Stimulated activated CD4-positive, alpha-beta T cell treated with anti-CD3 and anti-CD28 coated beads, TNF-alpha, amount 100 ng/mL, for 1 hour (primary cell): ENCODE measurements at places on chromosomes 12 and 14.

- no peak for DNase-seq
These were observed 39.3 kb downstream of the FIGNL2 start for GRCh38 chr12:51809193-51809592.

DNA sequence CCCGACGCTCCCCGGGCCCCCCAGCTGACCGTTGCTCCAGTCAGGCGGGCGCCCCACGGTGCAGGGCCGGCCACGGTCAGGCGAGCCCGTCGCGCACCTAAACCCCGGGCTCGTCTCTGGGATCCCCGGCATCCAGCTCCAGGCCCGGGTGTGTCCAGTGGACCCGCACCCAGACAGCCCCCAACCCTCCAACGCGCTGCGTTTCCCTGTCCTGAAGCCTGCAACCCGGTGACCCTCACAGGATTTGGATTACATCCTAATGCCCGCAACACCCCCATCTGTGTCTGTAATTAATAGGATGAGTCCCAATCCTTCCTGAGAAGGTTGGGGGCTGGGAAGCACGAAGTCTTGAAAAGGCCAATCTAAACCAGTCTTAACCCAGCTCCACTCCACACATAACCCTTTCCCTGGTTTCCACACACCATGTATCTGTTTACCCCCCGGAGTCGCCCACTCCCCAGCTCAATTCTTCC is 10.4 kb downstream of the CPNE6 start:
- no peak for DNase-seq

GRCh38 chr14:99118046-99118721 is 153.8 kb downstream of the BCL11B start:
- DNase-seq: no peak

GRCh38 chr12:4089956-4090355 is 183.6 kb upstream of the CCND2 start:
- no peak for DNase-seq

- DNase-seq: no peak
These were observed 28.9 kb downstream of the NTF3 start for GRCh38 chr12:5460817-5461216.

DNA sequence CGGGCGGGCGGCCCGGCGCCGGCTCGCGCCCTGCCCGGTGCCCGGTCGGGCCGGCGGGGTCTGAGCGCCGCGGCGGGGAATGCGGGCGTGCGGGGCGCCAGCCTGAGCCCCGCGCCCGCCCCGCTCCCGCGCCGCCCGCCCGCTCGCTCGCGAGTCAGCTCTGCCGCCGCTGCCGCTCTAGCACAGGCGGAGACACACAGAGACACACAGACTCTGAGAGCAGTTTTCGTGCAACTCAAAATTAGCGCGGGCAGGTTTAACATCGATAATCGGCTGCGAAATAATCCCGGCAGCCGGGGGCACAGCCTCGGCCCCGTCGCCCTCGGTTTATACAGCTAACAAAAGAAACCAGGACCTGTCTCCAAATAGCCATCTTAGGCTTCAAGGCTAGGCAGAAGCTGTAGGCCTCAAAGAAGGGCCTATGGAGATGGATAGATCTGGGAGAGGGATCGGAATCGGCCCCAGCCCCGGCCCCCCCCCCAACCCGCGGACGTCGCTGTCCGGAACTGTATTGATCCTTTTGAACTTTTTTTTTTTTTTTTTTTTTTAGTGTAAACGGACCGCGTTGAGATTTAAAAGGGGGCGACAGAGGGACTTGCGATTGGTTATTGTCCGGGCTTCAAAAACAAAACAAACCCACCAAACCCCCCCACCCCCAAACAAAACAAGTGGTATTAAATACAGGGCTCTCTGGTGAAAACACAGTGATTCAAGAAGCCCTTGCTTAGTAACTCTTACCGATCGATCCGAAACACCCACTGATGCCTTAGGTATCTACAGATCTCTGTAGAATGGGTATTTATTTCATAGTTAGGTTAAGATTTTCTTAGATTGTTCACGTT is 1.1 kb downstream of the ARID2 start:
- peak; percentile 34 for DNase-seq

DNA sequence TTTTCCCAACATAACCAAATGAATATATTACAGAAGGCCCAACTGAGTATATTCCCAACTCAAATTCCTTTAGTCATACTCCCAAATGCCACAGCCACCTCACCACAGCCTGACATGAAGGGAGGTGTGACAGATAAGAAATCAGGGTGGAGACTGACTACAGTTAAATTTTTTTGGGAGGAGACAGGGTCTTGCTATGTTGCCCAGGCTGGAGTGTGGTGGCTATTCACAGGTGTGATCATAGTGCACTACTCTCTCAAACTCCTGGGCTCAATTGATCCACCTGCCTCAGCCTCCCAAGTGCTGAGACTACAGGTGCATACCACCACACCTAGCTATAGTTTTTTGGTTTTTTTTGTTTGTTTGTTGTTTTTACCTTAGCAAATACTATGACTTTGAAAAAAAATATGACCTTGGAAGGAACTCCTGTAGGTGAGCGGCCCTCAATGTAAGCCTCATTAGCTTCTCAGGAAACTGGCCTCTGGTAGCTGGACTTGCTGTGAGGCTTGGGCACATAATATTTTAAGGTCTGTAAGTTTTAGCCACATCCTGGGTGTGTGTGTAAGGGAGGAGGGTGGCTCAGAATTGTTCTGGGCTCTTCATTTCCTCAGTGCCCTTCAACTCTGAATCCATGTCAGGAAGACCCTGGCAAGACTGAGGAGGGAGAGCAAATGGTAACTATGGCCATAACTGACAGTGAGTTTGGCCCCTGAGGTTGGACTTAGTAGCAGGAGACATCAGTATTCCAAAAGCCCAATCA is 39.1 kb upstream of the LTBP2 start:
- no peak for DNase-seq

- DNase-seq: no peak
These were observed 90.8 kb downstream of the EML1 start for GRCh38 chr14:99883866-99884650.

DNA sequence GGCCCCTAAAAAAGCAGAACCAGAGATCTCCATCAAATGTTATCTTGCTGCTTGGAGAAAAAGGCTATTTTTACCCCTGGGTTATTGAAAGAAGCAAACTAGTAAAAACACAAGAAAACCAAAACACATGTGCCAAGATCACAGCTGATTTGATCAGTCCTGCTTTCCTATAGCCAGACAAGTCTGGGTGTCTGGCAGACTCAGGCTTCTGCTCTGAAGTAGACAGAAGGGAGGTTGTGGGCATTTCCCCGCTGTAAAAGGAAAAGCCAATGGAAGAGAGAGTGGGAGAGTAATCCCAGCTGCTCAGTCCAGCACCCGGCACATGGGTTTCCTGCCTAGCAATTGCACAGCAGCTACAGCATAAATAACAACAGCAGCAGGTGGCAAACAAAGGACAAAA is 177.9 kb downstream of the PHLDA1 start:
- DNase-seq: no peak

GRCh38 chr14:44833376-44834060 is 128.2 kb downstream of the KLHL28 start:
- no peak for DNase-seq

DNA sequence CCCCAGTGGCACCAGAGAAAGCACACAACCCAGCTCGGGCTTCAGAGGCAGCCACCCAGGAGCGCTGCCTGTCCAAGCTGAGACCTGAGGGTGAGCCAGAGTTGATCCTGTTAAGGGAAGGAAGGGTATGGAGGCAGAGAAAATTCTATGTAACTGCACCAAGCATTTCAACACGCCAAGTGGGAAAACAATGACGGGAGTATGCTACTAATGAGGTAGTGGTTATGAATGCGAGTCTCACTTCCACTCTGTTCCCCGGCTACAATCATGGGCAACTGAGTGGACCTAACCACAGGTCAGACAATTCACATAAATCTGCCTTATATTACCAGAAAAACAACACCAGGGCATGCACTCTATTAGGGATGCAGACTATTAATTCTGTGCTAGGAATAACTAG is 9.9 kb downstream of the ATG14 start:
- DNase-seq: no peak

DNA sequence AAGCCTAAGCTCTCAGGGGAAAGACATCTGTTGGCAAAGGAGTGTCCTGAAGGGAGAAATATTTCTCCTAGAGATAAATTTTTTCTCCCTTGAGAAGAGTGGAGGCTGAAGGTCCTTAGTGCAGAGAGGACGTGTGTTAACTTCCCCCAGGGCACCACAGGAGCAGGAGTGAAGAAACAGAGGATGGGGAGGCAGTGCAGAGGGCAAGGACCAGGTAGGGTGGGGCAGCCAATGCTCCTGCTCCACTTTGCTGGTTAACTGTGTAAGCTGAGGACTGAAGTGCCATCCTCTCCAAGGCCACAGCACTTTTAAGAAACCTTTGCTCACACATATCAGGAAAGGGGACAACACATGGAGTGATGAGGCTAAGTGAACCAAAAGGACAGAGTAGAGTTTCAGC is 4.0 kb downstream of the L3HYPDH start:
- no peak for DNase-seq

GRCh38 chr12:78863482-78864402 is 832 bp upstream of the SYT1 start:
- no peak for DNase-seq

DNA sequence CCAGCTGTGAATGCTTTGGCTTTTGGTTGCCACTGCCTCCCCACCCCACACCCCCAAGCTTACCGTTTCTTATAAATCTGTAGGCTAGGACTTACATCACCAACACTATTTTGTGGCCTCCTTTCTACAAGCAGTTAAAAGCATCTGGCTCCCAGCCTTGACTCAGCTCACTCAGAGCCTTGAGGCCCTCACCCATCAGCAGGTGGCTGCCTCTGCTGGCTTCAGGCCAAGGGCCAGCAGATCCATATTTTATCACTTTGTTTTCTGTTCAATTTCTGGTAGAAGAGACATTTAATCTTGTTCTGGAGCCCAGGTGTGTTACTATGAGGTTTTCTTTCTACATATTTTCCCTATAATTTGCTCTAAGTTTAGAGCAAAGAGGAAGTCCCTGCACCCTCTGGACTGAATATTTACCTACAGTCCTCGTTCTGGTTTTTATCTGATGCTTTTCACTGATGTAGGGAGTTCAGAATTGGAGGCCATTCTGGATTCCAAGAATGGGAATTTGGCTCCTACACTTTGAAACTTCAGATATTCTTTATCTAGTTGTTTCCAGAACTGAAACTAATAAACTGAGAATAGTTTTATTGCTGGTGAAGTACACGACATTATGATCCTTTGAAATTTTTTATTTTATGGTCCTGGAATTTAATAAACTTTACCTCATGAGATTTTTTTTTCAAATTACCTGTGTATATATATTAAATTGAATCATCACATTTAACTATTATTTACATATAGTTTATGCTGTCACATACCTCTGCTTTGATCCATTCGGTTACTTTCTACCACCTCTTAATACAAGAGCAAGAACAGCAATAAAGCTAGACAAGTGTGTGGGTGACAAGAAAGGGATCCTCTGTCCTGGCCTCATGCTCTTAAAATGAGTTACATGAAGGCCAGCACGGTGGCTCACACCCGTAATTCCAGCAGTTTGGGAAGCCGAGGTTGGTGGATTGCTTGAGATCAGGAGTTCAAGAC is 22.2 kb downstream of the PLBD1 start:
- DNase-seq: no peak

DNA sequence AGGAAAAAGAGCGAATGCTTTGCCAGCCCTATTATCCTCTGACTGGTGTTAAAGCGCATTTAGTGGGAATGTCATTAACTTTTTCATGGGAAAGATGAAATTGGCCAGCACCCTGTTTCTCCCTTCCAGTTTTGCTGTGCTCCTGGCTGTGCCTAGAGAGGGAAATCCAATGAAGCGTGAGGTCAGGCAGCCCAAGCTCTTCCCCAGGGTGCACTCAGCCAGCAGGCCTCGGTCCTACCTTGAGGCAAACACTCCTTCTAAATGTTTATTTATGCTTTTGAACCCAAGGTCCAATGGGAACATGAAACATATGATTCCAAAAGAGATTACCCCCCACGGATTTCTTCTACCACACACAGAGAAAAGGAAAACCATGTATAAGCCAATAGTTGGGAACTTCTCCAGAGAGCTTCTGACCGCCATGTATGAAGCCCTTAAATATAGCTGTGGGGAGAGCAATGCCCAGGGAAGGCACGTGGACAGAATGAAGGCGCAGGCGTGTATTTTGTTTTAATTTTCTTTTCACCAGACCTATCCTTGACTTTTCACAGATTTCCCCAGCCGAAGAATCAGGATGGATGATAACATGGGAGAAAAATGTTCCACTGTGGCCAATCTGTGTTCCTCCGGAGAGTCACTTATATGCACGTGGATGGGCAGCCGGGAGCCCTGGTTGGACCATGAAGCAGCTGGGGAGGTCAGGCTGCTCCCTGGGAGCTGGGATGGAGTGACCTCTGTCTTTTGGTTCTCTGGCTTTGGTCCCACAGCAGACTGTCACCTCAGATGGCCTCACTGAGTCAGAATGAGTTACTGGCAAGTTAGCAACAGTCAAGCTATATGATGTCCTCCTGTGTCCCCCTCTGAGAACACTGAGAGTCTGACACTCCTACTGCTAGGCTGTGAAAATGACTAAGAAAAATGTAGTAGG is 37.3 kb downstream of the GPR135 start:
- no peak for DNase-seq

DNA sequence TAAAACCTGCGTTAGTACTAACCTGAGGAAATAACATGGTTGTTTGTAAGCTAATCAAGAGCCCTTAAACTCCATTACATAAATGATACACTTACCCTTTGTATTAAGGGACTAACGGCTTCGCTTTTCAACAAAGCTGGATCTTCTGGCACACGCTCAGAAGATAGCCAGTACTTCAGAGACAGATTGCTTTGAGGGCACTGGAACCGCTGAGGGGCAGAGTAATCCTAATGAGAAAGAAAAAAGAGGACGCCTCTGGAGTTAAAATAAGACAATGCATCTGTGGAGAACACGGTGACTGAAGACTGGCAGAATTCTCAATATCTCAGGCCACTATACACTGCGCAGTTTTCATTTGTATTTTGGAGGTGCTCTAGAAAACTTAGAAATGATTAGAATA is 1.5 kb upstream of the KTN1 start:
- no peak for DNase-seq

- DNase-seq: no peak
These were observed 7.1 kb downstream of the NUAK1 start for GRCh38 chr12:106131676-106132075.

GRCh38 chr12:51020448-51021182 is 5.6 kb downstream of the SLC11A2 start:
- no peak for DNase-seq

- DNase-seq: no peak
These were observed 36.8 kb downstream of the GOLGA5 start for GRCh38 chr14:92830902-92831301.

DNA sequence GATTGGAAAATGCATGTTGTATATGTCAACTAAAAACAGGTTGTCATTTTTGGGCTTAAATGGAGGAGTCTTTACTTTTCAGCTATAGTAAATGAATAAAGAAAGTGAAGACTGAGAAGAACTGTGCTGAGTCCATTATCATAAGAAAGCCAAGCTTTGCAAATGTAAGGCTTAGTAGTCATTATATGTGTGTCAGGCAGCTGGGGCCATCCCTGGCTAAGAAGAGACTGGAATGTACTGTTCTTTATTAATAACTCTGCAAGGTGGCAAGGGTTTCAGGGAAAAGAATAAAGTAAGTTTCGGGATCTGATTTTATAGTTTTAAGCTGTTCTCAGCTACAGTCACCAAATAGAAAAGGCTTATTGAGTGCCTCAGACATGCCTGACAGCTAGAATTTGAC is 48.7 kb downstream of the SRGAP1 start:
- no peak for DNase-seq
